Sigmoid colon (tissue), 7 donors: ENCODE measurements at places on chromosomes 5 and 9. TPM values are rescaled to one million over a fixed set of nuclear protein-coding genes. Genes with fewer than 3 reads are reported as not detected.
A peak's percentile ranks its signal among the peaks of the same experiment; 100 is the strongest.

- DNase-seq = peak; percentile 5
- no peaks in the 10 kb centered on the region for H3K36me3 ChIP-seq
- no peak overlapping the region for H3K27ac ChIP-seq
- H3K4me1 ChIP-seq = no peaks in the 10 kb centered on the region
- no peaks in the 10 kb centered on the region for H3K27me3 ChIP-seq
- H3K4me3 ChIP-seq = no peak overlapping the region
Observed at GRCh38 chr9:96149533-96150280, 152.3 kb downstream of the HSD17B3 start.

Gene PCDHGC5
- total RNA-seq = 2.1 TPM

DNA sequence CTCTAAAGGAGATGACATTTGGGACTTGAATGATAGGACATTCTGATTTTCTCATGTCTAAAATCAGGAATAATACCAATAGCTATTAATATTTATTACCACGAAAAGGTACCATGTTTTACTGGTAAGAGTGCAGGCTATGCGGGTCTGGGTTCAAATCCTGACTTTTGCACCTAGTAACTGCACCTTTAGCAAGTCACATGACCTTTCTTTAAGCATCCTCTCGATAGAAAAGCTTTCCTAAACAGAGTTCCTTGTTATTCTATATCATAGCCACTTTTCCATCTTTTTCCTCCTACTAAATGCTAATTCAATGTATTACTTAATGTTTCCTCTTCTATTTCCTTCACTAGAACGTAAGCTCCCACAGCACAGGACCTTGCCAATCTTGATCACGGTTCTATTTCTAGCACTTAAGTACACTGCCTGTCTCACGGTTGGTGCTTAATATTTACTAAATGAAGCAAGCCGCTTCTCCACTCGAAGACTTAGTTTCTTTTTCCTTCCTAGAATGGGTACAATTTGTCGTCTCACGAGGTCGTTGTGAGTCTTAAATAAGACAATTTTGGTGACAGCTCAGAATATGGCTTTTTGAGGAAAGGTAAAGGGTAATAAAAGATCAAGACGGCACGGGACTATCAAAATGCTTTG lies 816 bp downstream of the RBM18 start:
- H3K27me3 ChIP-seq = no peaks in the 10 kb centered on the region
- peaks cover 39% of the 10 kb centered on the region for H3K4me1 ChIP-seq
- peak overlapping the region; percentile 93 for H3K27ac ChIP-seq
- DNase-seq = no peak
- H3K36me3 ChIP-seq = peaks cover 6% of the 10 kb centered on the region
- H3K4me3 ChIP-seq = peak overlapping the region; percentile 70

Gene ZNF454
- total RNA-seq = 2.9 TPM

- peak overlapping the region; percentile 85 for H3K4me3 ChIP-seq
- peak overlapping the region; percentile 94 for H3K27ac ChIP-seq
- peak; percentile 96 for DNase-seq
Observed at GRCh38 chr9:91422758-91423711, 597 bp downstream of the NFIL3 start.

Gene HCN1
- total RNA-seq = 0.16 TPM

Gene PPP2R2B
- total RNA-seq = 14.4 TPM

- no peak overlapping the region for H3K4me3 ChIP-seq
- H3K36me3 ChIP-seq = no peaks in the 10 kb centered on the region
- no peaks in the 10 kb centered on the region for H3K27me3 ChIP-seq
- no peak overlapping the region for H3K27ac ChIP-seq
- no peak for DNase-seq
- H3K4me1 ChIP-seq = no peaks in the 10 kb centered on the region
Observed at GRCh38 chr9:7777771-7778170, 21.8 kb downstream of the DMAC1 start.

GRCh38 chr9:90301277-90301653 lies 341.4 kb downstream of the DIRAS2 start:
- peaks cover 6% of the 10 kb centered on the region for H3K4me1 ChIP-seq
- H3K4me3 ChIP-seq = no peak overlapping the region
- DNase-seq = no peak
- H3K27me3 ChIP-seq = no peaks in the 10 kb centered on the region

DNA sequence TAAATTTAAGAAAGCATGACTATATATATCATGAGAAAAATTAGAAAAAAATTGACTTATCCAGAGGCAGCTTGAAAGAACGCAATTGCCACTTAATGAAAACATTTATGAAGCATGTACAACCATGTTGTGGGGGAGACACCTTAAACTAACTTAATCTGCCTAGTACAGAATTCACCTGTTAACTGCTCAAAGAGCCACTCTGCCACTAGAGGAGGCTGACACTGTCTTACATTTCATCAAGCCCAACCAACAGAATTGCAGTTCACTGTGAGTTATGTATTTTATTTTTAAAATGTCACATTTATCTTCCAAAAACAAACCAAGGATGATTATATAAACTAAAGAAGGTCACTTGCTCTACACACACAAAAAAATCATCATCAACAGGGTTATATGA lies 252.9 kb downstream of the MLLT3 start:
- H3K4me3 ChIP-seq = no peak overlapping the region
- H3K4me1 ChIP-seq = peaks cover 15% of the 10 kb centered on the region
- no peaks in the 10 kb centered on the region for H3K36me3 ChIP-seq
- no peak for DNase-seq

DNA sequence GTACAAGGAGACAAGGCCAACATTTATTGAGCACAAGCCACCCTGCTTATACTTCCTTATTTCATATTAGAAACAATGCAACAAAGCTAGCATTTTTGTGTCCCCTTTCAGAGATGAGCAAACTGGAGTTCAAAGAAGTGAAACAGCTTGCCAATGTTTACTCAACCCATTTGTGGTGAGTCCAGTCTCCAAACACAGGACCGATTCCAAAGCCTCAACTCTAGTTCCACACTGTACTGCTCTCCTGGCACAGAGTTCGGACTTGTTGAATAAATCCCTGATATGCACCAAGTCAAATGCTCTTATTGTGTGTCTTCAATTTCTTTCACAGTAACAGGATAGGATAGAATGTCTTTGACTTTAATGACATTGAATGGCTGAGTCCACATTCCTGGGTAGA lies 604.8 kb upstream of the BRINP1 start:
- no peak for DNase-seq
- no peak overlapping the region for H3K4me3 ChIP-seq
- H3K4me1 ChIP-seq = peaks cover under 1% of the 10 kb centered on the region
- H3K36me3 ChIP-seq = no peaks in the 10 kb centered on the region
- no peak overlapping the region for H3K27ac ChIP-seq

DNA sequence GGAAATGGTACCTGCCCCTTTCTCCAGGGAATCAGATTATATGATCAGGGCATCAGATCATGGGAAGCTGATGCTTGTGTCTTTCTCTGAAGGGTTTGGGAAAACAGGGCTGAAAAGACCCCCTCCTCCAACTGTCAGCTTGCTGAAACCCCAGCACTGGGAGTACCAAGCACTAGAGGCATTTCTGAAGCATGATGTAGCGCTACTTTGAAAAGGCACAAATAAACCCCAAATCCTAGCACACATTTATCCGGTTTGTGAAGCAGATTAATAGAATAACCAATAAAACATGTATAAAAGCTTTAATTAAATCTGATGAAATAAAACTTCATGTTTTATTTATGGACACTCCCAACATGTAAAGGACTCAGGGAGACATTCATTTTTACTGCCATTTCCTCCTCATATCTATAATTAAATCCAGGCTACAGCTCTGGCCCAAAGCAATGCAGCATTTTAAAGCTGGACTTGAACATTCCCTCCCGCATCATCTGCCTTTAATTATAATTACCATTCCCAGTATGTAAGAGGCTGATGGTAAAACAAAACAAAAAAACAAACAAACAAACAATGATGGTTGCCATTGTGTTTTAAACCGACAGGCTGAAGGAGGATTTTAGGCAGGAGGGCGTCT lies 298.2 kb upstream of the RFX3 start:
- no peak for DNase-seq
- no peaks in the 10 kb centered on the region for H3K4me1 ChIP-seq
- no peaks in the 10 kb centered on the region for H3K27me3 ChIP-seq
- H3K4me3 ChIP-seq = no peak overlapping the region

DNA sequence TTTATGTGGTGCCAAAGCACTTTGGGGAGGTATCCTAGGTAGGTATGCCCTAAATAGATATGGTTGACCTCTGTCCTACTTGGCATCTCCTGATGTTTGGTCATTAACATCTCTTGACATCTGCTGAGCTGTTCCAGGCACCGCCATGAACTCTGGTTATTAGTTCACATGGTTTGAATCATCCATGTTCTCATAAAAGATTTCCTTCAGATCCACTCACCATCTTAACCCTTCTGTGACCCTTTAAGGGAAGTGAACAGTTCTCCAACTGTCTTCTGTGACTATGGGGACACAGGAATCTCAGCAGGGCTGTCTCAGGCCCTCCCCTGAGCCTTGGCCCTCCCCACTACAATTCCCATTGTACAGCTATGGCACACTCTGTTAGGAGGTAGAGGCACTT lies 167.7 kb downstream of the CDH6 start:
- H3K27ac ChIP-seq = no peak overlapping the region
- H3K4me1 ChIP-seq = no peaks in the 10 kb centered on the region
- peak; percentile 77 for DNase-seq
- H3K36me3 ChIP-seq = no peaks in the 10 kb centered on the region

DNA sequence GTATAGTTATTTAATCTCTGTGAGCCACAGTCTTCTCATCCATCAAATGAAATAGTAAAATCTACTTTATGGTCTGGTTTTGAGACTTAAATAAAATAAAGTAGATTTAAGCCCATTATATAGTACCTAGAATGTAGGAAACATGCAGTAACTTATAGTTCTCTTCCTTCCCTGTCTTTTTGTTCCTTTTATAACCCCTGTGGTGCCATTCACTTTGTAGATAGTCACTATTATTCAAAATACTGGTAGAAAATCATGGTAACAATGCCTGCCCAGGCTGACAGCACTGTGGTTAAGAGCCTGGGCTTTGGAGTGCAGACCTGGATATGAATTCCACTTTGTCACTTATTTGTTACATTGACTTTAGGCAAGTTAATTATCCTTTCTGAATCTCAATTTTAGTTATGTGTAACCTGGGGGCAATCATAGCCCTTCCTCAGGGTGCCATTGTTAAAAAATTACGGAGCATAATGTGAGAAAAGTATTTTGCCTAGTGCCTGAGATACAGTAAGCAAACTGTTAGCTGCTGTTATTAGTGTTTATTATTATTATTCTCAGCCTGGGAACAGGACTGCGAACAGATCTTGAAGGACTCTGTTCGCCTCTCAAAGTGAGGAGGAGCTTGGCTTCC lies 100.4 kb downstream of the RALGPS1 start:
- DNase-seq = no peak
- H3K4me1 ChIP-seq = peaks cover 43% of the 10 kb centered on the region
- no peak overlapping the region for H3K4me3 ChIP-seq
- no peak overlapping the region for H3K27ac ChIP-seq

- H3K36me3 ChIP-seq = no peaks in the 10 kb centered on the region
- no peak overlapping the region for H3K27ac ChIP-seq
- H3K4me3 ChIP-seq = no peak overlapping the region
- no peak for DNase-seq
- no peaks in the 10 kb centered on the region for H3K4me1 ChIP-seq
- no peaks in the 10 kb centered on the region for H3K27me3 ChIP-seq
Observed at GRCh38 chr5:159453209-159453608, 122.9 kb upstream of the IL12B start.

DNA sequence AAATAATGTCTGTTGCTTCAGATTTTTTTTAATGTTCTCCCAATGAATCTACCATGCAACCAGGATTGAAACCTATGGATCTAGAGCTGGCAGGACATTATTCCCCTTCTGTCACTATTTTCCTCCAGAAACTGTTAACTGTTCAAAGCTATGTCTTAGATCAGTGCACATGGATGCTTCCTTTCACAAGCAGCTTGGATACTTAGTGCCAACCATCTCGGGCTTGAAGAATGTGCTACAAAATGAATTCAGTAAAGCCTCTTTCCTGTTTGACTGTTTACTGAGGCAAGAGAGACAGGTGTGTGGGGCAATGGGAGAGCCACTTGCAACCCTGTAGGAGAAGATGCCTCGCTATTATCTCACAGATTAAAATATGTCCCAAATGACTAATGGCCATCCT lies 774.8 kb downstream of the KCTD16 start:
- no peaks in the 10 kb centered on the region for H3K4me1 ChIP-seq
- H3K36me3 ChIP-seq = no peaks in the 10 kb centered on the region
- DNase-seq = no peak
- H3K4me3 ChIP-seq = no peak overlapping the region
- no peaks in the 10 kb centered on the region for H3K27me3 ChIP-seq

Gene WWC1
- 0.27 TPM for total RNA-seq

Gene SLC6A18
- total RNA-seq = not detected

DNA sequence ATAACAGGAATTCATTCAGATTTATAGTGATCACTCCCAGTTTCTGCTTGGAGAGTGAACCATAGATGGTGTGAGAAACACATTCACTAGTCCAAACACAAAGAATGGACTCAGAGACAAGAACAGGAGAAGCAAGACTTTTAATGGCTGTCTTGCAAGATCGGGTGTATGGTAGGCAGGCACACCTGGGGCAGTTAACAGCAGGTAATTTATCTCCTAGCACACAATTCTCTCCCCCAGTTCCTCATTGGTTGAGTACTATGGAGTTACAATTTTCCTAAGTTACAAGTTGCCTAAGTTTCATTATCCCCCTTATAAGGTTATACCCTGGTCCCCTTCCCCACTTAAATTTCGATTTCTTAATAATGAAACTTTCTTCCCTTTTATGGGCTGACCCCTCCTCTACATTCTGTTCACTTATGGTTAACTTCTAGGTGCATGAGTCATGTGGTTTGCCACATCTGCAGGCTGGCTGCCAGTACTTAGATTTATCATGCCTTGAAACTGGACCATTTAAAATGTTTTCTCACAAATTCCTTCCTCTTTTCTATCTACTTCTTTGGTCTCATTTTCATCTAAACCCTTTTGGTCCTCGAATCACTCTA lies 623.3 kb downstream of the HINT1 start:
- H3K4me1 ChIP-seq = no peaks in the 10 kb centered on the region
- H3K4me3 ChIP-seq = no peak overlapping the region
- H3K36me3 ChIP-seq = no peaks in the 10 kb centered on the region
- no peaks in the 10 kb centered on the region for H3K27me3 ChIP-seq
- no peak for DNase-seq

Gene IRX2
- not detected for total RNA-seq

DNA sequence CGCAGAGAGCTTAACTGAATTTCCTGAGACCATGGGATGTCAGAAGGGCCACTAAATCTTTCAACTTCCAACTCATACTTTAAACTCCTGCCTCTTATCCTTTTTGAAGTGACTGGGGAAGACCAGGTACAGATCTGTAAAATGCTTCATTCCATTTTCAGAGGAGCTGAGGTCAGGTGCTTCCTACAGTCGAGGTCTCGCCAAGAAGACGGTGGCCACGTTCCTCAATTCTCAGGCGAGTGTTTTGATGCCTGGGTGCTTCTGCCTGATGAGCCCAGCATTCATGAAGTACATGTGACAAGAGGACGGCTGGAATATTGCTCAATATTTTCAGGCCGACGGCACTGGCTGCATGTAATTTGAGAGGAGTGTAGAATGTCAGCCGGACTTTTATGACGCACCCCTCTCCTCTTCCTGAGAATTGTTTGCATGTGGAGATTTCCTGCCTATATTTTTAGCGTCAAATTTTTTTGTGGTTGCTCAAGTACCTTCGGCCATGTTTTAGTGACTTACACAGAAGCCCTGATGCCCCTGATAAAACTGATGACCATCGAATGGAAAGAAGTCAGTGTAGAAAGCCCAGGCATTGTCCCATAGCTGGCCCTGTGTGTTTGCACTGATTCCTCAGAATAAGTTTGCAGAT lies 38.8 kb upstream of the GLRX start:
- DNase-seq = peak; percentile 92
- H3K4me1 ChIP-seq = peaks cover 25% of the 10 kb centered on the region
- no peak overlapping the region for H3K4me3 ChIP-seq
- peak overlapping the region; percentile 44 for H3K27ac ChIP-seq
